NCI-H1694 (cell line): ENCODE measurements at places on chromosomes 6 and 20.

DNA sequence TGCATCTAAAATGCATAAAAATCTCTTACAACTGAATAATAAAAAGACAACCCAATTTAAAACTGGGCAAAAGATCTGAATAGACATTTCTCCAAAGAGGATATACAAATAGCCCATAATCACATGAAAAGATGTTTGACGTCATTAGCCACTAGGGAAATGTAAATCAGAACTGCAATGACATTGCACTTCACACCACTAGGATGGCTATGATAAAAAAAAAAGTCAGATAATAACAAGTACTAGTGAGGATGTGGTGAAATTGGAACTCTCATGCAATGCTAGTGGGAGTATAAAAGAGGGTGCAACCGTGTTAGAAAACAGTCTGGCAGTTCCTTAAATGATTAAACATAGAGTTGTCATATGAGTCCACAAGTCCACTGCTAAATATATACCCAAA is 24.3 kb upstream of the TBX18 start:
- no peak for DNase-seq

DNA sequence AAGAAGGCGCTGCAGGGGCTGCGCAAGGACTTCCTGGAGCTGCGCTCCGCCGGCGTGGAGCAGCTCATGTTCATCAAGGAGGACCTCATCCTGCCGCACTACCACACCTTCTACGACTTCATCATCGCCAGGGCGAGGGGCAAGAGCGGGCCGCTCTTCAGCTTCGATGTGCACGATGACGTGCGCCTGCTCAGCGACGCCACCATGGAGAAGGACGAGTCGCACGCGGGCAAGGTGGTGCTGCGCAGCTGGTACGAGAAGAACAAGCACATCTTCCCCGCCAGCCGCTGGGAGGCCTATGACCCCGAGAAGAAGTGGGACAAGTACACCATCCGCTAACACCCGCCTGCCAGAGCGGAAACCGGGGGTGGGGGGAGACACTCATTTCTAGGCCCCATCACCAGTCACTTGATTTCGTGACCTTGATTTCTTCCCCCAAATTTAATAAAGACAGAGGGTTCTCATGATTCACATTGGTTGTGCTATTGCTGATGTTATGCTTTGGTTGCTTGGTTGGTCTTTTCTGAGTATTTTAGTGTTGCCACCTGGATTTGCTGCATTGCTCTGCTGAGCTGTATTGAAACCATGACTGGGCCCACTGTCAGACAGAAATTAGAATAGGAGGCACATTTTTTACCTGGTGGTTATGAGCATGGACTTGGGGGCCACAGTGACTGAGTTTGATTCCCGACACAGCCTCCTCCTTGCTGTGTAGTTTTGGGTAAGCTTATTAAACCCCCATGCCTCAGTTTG is 1.5 kb downstream of the FAM50B start:
- no peak for DNase-seq

- no peak for DNase-seq
These were observed 227.1 kb downstream of the HACE1 start for GRCh38 chr6:104632588-104632987.

DNA sequence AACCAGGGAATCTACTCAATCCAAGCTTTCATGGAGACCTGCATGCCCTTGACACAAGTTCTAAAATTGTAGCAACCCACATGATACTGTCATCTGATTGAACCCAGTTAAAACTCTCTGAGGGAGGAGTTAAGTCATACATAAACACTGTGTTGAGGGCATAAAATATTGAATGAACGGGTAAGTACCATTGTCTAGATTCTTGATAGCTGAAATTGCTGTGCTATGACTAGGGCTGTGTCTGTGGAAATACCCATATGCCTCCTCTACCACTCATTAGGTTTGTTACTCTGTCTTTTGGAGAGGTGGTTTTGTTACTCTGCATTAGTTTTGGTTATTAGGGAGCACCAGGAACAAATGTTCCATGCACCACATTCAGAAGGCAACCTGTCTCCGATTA is 7.6 kb downstream of the ENPP4 start:
- no peak for DNase-seq

DNA sequence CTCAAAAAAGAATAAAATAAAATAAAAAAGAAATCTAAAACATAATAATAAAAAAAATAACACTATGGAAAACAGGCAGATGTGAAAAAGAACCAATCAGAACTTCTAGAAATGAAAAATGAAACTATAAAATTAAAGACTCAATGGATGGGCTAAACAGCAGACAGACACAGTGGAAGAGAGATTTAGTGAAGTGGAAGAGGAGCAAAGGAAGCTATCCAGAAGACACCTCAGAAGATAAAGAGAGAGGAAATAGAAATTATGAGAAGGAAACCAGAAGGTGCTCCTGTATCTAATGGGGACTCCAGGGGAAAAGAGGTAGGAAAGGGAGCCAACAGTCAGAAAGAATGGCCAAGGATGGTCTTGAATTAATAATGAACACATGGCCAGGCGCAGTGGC is 18.5 kb downstream of the LAMA5 start:
- DNase-seq = no peak

GRCh38 chr6:151286214-151286613 is 46.4 kb downstream of the AKAP12 start:
- no peak for DNase-seq

- no peak for DNase-seq
These were observed 48.3 kb downstream of the FAM217A start for GRCh38 chr6:4030669-4031068.

DNA sequence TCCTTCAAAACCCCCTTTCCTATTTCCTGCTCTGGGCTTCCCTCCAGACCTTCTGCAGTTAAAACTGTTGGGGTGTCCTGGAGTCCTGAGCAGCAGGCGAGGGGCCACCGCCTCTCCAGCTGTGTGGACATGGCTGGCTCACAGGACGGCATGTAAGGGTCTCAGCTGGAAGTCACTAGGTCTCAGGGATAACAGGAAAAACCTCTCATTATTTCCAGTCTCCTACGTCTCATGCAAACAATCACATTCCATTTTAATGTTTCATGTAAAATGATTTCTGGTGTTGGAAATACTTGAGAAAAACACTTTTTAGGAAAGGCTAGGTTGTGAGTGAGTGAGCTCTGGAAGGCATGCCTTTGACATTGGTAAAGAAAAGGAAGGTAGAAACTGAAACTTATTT is 158.7 kb downstream of the SCML4 start:
- DNase-seq = no peak

DNA sequence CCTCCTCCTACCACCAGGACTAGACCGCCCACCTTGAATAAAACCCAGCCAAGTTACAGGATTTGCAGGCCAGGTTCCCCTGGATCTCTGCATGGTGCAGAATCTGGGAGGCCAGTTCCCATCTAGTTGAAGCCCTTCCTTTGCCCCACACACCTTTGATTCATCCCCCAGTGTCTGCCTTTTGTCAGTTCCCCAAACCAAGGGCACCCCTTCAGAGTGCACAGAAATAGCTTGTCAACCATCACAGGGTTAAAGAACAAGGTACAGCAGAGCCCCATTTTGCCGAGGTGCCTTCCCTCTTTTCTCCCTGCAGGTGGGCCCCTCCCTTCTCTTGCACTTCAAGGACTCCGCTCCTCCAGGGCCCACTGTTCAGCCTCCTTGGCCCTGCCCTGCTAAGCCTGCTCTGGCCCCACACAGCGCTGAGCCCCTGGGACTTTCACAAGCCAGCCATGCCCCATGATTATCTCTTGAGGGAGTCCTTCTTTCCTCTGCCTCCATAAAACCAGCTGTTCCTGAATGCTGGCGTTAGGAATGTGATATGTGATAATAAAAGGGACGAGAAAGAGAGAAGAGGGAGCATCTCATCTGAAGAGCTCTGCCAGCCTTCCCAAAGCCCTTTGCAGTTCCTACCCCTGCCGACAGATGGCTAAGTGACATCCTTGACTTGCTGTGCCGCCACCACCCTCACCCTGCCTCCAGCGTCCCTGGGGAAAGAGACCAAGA is 280.3 kb downstream of the CDC5L start:
- no peak for DNase-seq

DNA sequence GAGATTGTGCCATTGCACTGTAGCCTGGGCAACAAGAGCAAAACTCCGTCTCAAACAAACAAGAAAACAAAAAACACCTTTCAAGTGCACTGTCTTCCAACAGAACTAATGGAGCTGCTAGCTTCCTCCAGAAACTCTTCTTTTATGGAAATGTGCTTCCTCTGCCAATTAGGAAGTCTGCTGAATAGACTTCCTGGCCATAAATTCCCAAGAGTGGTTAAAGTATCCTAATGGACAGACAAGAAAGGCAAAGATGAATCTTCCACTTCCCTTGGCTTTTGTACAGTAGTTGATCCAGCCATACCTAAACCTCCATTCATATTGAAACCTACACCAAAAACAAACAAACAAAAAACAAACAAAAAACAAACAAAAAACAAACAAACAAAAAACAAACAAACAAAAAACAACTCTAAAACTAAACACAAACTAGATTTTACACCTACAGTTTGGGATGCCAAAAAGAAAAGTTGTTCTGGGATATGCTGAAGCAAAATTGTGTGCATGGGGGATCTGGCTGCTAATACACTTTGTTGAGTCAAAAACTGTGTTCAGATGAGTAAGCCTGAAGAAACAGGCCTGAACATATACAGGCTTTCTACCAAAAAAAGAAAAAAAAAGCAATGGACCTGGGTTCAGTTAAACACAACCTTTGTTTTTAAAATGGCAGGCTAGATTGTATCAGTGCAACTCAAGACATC is 59.8 kb upstream of the CARMIL1 start:
- DNase-seq = no peak

DNA sequence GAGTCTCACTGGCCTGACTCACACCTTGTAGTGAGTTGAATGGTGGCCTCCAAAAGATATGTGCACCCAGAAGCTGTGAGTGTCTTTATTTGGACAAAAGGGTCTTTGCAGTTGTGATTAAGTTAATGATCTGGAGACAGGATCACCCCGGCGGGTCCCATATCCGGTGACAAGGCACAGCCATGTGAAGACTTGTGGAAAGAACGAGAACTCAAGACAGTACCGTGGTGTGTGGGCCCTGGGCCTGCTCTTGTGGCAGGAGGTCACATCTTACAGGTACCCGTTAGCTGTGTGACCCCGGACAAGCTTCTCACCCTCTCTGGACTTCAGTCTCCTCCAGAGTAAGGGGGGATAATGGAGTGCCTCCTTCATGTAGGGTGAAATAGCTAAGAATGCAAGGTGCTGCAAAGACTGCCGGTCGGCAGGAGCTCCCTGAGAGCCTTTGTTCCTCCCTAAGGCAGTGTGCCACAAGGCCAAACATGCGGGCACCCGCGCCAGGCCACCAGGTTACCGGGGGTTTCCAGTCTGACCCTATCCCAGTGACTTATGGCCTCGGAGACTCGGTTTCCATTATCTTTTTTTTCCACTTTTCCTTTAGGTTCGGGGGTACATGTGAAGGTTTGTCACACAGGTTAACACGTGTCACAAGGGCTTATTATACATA is 39.2 kb downstream of the CDH4 start:
- DNase-seq = no peak

- peak; percentile 60 for DNase-seq
These were observed 14.2 kb upstream of the FAM162B start for GRCh38 chr6:116779573-116780164.

DNA sequence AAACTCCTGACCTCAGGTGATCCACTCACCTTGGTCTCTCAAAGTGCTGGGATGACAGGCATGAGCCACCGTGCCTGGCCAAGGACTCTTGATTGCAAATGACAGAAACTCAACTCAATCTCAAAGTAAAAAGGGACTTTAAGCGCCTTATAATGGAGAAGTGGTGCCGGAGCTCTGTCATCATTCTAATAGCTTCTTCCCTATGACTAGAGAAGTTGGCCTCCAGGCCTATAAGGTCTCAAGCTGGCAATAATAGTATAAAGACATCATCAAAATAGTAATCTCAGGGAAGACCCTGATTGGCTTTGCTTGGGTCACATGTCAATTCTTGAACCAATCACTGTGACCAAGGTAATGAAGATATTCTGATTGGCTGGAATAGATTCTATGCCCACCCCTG is 8.5 kb upstream of the KIAA1755 start:
- no peak for DNase-seq

DNA sequence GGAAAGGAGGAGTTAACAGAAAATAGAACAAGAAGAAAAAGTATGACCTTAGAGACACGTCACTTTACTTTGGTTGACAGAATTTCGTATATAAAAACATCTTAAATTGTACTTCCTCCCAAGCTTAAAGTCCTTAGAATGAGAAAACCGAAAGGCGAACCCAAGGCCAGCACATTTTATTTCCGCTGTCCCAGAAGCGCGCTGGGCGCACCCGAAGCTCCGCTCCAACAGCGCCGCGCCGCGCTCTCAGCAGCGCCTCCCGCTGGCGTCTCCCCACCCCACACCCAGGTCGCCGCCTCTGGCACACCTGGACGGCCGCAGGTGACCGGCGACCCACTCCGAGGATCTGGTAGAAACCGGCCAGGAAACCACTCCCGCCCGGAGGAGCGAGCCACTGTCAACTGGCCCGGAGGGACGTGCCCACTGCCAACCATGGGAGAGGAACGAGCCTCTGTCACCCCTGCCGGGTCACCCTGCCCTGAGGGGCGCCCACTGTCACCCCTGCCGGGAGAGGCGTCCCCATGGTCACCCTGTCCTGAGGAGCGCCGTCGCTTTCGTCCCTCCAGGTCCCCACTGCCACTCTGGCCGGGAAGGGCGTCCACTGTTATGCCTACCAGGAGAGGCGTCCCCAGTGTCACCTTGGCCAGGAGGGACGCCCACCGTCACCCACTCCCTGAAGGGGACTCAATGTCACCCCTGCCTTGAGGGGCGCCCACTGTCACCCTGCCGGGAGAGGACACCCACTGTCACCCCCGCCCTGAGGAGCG is 824 bp downstream of the MPC1 start:
- no peak for DNase-seq

- no peak for DNase-seq
These were observed 14.8 kb upstream of the SCGN start for GRCh38 chr6:25637211-25637610.

GRCh38 chr6:32622545-32623401 is 14.4 kb upstream of the HLA-DQA1 start:
- no peak for DNase-seq

GRCh38 chr20:57695012-57695411 is 14.8 kb downstream of the PMEPA1 start:
- no peak for DNase-seq

DNA sequence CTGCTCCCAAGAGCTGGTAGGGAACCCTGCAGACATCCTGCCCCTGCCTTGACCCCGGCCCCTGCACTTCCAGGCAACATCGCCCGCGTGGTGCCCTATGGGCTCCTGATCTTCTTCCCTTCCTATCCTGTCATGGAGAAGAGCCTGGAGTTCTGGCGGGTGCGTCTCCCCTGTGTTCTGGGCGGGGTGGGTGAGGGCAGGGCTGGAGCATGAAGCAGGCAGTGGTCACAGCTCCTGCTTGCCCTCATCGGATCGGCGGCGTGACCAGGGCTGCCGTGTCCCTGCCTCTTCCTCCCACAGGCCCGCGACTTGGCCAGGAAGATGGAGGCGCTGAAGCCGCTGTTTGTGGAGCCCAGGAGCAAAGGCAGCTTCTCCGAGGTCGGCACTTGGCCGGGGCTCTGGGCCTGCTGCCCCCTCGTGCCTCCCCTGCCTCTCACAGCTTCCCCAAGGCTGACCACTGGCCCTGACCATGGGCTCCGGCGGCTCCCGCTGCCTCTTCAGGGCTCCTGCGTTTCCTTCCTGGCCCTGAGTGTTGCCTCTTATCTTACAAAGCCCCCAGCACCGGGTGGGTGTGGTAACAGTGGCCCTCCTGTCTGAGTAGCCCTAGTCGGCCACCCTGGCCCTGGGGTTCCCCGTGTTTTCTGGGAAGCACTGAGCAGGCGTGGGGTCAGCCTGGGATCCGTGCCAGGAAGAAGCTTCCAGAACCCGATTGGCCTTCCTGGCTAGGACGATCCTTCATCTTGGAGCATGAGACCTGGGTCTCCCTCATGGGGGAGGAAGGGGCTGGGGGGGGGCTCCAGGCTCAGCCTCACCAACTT is 8.0 kb upstream of the TNFRSF6B start:
- no peak for DNase-seq
